Stimulated activated CD4-positive, alpha-beta T cell treated with anti-CD3 and anti-CD28 coated beads, Interleukin-15, amount 100 ng/mL, for 24 hours (primary cell): ENCODE measurements at places on chromosomes 6 and 20.

GRCh38 chr20:17710379-17711266 is 10.9 kb downstream of the BANF2 start:
- DNase-seq = no peak

GRCh38 chr6:105326833-105327770 is 75.8 kb downstream of the PREP start:
- no peak for DNase-seq

DNA sequence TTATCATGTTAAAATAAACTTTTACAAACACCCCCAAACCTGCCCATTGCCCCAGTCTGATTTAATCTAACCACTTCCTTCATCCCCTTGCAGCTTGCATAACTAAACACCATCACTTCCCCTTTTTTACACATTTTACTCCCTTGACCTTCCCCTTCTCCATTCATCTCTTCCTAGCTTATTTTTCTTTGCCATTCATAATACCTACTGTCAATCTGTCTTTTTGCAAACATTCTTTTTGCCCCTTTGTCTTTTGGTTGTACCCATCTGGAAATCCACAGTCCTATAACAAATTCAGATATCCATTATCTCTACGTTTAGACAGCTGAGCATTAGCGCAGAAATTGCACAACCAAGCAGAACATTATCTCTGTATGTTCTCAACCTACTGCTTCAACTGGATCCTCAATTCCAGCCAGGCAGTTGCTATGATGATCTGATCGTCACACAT is 51.2 kb downstream of the C6orf52 start:
- no peak for DNase-seq

DNA sequence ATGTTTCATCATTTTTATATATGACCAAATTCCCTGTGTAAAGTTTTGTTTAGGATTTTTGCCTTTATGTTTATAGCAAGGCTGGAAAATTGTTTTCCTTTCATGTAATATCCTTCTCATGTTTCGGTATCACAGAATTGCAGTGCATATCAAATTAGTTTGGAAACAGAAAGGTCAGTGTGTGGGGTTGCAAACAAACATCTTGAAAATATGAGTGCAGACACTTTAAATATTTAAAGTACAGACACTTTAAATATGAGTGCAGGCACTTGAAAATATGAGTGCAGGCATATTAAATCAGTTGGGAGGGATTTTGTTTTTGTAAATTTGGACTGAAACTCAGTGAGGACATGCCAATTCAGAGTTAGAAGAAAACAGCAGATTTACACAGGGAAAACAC is 6.5 kb downstream of the SLPI start:
- no peak for DNase-seq

DNA sequence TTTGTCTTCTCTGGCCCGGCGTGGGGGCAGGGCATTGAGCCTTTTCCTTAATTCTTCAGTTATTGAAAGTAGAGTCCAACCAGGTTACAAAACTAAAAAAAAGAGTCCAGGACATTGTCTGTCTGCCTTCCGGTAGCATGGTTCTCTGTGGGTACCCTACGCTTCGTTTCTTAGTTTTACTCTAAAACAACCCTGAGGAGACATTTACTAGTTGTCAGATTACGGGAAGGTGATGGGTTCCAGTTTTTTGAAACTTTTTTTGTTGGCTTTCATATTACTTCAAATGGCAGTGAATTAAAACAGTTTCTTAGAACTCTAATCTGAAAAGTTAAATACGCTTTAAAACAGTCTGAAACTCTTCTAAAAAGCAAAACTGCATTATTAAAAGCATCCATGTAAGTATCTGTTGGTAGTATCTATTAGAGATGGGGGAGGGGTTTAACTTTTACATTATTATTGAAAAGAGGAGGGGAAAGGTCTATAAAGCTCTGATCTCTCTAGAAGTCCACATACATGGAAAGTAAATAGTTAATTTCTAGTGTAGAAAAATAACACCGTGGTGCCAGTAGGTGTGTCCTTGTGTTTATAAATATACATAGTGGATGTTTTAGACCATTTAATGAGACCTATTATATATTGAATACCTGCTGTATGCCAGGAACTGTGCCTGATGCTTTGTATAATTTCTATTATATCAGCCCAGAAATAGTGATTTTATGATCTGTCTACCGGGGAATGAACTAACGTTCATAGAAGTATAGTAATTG is 2.2 kb downstream of the BICRAL start:
- DNase-seq = no peak

DNA sequence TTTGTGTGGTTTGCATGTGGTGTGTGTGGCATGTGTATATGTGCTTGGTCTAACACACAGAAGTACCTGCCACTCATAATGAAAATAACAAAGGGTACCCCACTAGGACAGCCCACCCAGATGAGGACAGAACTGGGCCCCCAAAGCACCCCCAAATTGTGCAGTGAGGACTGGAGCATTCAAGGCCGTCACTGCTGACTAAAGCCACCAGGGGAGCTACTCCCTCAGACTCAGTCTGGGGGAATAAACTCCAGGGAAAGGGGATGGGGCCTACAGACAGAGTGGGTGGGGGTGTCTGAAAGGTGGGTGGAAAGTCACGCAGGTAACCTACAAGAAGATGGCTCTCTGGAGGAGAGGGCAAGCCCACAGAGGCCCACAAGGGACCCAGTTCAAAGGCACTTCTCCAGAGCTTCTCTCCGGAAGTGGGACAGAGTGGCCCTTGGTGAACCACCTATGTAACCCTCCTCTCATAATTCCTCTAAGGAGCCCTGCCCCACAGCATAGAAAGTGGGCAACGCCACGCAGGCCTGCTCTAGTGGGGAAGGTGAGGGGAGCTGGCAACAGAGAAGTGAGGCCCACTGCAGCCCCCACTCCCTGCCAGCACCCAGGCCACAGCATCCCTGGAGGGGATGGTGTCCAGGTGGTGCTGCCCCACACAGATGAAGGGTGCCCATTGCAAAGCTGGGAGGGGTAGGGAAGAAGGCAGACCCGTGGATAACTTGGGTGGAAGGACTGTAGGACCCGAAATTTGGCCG is 122.8 kb upstream of the MAFB start:
- DNase-seq = no peak

GRCh38 chr20:41405436-41405835 is 38.8 kb upstream of the EMILIN3 start:
- no peak for DNase-seq

GRCh38 chr6:16420337-16420714 is 181.9 kb downstream of the GMPR start:
- DNase-seq = no peak

GRCh38 chr6:11724286-11724685 is 54.3 kb downstream of the ADTRP start:
- no peak for DNase-seq

- DNase-seq = no peak
Measured at GRCh38 chr6:80469977-80470376, 363.5 kb downstream of the BCKDHB start.

GRCh38 chr20:43194137-43194536 is 4.4 kb upstream of the PTPRT start:
- DNase-seq = no peak

DNA sequence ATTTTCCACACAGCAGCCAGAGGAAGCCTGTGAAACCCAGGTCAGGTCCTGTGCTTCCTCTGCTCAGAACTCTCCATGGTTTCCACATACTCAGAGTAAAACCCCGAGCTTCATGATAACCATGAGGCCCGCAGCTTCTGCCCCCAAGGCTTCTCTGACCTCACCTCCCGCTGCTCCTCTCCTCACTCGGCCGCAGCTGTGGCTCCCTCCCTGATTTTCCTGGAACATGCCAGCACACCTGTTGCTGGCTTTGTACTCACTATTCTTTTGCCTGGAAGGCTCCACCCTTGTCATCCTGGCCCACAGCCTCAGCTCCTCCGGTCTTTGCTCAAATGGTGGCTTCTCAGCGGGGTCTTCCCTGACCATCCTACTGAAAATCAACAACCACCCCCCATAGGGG is 341.7 kb downstream of the PREX1 start:
- DNase-seq = no peak

GRCh38 chr6:108247965-108248536 is 12.8 kb downstream of the SNX3 start:
- DNase-seq = no peak

DNA sequence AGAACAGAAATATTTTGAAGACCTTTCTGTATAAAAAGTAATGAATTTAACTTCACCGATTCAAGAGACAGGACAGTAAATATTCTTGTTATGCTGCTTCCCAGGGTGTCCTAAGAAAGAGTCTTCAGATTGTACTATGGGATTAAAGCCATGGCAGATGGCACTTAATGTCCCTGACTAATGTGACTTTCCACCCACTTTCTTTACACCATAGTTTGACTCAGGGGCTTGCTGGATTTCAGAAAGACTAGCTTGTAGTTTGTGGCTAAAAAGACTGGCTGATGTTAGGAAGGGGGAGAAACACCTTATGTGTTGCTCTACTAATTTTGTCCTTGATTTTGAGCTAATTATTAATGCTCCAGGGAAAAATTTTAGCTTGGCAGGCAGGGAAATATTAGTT is 75.9 kb downstream of the UTRN start:
- no peak for DNase-seq
